ENCODE measurements at places on chromosomes 16 and 17.

DNA sequence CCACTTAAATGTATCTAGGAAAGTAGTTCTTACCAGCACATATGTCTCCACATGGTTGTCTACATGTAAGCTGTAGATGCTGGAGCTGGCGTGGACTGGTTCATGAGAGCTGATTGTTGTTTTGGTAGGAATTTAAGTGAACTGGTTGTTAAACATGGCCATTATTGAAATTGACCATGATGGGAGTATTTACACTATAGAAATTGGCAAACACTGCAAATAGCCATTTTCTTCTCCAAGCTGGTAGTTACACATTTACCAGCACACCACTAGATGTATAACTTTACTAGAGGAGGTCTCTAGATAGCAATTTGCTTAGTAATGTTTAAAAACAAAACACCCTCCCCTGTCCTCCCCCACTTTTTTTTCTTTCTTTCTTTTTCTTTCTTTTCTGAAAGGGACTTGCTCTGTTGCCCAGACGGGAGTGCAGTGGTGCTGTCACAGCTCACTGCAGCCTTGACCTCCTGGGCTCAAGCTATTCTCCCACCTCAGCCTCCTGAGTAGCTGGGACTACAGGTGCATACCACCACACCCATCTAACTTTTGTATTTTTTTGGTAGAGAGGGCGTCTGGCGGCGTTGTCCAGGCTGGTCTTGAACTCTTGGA, 24.2 kb downstream of the IGSF6 start:
- no peak for DNase-seq

GRCh38 chr16:61987474-61988012, 48.7 kb downstream of the CDH8 start:
- DNase-seq: no peak

DNA sequence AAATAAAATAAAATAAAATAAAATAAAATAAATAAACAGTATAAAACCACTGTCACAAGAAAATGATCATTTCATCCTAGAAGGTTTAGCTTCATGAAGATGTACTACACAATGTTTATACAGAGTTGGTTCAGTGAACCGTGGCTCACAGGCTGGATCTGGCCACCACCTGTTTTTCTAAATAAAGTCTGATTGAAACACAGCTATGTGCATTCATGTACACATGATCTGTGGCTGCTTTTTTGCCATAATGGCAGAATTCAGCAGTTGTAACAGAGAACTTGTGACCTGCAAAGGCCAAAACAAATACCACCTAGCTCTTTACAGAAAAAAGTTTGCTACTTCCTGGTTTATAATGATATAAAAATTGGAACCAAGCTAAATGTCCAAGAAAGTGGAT, 12.6 kb upstream of the RPRML start:
- DNase-seq: no peak

DNA sequence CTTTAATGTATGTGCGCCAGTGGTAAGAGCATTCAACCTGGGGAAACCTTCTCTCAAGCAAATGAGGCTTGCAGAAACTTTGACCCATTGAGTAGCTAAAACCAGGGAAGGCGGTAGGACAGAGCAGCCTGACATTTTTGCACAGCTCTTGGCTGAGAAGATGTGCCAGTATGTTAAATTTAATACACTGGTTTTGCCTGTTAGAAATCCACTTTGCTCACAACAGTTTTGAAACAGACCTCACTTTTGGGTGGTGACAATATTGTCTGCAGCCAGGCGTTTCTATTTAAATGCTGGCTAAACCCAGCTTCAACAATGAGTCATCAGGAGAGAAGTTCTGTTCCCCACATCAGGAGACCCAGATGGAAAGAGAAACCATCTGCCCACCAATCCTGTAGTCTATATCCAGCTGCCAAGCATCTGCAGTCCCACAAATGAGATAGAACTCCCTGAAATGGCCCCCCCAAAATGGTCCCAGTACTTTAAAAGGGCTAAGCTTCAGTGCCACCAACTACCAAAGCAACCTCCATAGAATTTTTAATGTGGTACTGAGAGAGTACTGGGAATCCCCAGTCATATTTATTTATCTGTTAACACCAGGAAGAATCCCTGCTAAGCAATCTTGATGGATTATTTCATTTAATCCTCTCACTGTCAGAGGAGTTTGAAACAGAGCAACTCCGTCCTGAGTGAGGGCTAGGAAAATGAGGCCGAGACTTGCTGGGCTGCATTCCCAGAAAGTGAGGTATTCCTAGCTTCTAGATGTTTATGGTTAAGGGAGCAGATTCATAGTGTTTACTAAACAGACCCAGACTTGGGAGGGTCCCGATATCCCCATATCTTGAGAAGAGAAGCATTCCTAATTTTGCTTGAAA, 29.0 kb upstream of the CLEC3A start:
- no peak for DNase-seq

- no peak for DNase-seq
Measured at GRCh38 chr16:31107465-31107867, 720 bp upstream of the BCKDK start.

DNA sequence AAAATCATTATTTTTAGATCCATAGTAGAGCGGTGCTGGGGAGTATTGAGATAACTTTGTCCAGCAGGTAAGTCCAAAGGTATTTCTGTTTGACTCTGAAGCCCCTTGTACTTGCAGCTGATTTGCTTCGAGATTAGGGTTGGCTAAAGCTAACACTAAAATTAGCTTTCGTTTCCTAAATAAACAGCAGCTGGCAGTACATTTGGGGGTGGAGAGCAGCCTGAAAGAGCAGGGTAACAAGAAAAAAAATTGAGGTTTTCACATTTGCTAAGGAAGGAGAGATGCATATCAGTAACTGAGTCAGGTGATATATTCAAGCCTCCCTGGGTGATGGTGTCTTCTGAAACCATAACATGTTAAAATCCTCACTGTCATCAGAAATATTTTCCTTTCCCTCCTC, 37.4 kb upstream of the TMC5 start:
- DNase-seq: no peak

GRCh38 chr17:17808706-17809432, 27.9 kb downstream of the SREBF1 start:
- DNase-seq: no peak

DNA sequence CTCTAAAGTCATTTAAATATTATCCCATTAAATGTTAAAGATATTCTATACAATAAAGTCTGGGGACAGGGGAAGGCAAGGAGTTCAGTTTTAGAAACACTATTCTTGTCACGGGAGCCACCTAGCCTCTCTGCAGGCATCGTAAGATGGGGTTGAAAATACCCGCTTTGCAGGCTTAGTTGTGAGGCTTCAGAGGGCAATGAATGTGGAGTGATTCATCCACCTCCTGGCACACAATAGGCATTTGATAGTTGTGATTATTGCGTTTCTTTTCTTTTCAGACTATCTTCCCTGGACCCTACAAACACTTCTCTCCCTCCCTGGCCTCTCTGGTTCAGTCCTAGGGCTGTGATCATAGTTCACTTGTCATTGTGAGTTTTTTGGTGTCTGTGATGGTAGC, 19.6 kb downstream of the GLP2R start:
- no peak for DNase-seq

DNA sequence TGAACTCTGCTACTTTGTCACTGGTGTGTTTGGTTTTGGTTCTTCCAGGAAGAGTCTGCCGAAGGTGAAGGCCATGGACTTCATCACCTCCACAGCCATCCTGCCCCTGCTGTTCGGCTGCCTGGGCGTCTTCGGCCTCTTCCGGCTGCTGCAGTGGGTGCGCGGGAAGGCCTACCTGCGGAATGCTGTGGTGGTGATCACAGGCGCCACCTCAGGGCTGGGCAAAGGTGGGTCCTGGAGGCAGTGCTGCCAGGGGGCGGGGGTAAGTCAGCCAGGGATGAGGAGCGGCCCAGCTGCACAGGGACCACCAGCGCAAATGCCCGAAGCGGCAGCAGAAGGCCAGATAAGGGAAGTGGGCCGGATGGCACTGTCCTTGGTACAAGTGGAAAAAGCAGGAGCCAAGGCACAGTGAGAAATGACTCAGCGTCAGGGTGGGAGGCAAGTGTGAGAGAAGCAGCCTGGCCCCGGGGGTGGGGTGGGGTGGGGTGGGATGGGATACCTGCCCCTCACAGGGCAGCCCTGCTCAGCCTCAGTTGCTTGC, 41.9 kb downstream of the TMEM11 start:
- no peak for DNase-seq

GRCh38 chr17:34252095-34252443, 3.0 kb upstream of the CCL2 start:
- DNase-seq: no peak

DNA sequence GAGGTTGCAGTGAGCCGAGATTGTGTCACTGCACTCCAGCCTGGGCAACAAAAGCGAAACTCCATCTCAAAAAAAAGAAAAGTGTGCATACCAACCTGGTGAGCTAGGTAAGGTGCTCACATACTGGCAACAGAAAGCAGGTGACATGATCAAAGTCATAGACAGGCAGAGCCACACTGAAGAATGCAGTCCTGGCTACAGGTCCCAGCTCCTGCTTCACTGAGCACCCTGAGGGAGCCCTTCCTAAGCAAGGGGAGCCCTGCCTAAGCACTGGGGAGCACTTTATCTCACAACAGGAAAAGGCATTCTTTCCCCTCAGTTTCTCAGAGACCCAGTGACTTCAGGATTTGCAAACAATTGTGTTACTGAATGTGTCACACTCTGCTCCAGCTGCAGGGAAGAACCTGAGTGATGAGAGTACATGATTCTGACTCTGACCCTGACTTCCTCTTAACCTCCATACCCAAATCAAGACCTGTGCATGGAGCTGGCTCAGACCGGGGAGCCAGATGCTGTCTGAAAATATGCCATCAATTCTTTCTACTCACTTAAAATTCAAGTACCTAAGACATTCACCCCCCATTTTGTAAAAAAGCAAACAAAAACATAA, 40.5 kb downstream of the ANKRD11 start:
- no peak for DNase-seq

DNA sequence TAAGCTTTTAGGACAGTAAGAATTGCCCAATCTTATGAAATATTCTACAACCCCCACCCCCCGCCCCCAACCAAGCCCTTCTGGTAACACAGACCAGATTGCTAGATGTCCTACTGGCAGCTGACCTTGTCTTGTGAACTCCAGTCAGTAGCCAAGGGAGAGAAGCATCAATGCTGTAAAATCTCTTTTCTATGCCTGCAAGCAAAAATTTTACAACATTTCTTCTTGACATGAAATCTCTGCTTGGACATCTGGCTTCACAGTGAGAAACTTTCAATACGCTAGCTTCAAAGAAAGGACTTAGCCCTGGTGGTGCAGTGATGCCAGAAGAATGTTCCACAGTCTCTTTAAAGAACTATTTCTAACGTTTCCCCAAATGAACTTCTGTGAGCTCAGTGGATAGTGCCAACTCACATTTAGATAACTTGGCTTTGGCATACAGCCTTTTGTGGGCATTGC, 169.3 kb upstream of the AXIN2 start:
- no peak for DNase-seq

GRCh38 chr16:86258713-86259112, 251.6 kb upstream of the FOXF1 start:
- no peak for DNase-seq

- DNase-seq: peak; percentile 43
Measured at GRCh38 chr16:84115919-84116719, 623 bp downstream of the MBTPS1 start.

DNA sequence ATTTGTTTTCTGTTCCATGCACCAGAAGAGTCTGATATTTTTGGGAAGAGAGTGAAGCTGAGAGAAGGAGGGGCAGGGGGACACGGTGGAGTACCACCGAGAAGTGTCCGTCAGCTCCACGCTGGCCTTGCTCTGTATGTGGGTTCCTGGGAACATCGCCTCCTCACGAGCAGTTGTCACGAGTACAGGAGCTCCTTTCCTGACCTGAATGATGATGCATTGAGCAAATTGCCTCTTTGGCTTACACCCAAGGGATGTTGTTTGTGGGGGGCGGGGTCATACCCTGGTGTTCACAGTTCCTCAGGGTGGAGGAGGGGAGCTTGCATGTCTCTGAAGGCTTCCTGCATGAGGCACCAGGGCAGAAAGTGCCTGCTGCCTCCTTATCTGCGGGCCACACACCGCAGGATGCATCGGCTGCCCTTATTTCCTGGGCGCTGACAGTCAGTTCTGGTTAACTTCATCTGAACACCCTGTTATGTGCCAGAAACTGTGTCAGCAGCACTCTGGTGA, 36.2 kb downstream of the RGS9 start:
- DNase-seq: peak; percentile 82

DNA sequence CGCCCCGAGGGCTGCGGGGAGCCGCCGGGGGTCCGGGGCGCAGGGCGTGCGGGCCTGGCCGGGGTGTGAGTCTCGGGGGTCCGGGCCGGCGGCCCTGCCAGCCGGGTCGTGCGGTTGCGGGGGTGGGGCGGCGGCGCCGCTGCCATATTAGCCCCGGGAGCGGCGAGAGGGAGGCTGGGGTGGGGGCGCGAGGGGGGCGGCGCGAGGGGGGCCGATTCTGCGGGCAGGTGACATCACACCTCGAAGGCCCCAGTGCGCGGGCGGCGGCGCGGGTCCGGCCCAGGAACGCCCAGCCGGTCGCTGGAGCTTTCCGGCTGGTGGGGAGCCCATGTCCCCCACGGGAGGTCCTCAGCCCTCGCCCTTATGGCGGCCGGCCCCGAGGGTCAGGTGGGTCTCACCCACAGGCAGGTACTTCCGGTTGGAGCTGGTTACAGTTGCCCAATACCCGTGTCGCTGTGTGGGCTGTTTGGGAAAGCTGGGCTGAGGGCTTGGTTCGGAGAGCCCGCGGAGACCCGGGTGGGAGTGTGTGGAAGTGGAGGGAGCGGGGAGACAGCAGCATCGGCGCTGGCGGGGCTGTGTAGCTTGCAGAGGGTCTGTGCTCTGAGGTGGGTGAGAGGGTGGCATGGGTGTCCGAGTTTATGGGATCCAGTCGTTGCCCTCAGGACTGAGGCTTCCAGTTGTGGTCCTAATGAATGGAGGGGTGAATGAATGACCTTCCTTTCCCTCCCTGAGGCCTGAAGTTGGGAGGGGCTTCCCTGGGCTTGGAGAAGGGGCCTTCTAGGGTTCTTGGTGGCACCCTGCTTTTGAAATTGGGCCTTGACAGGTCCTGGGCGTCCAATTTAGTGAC, 804 bp downstream of the ATP6V0C start:
- DNase-seq: peak; percentile 40

DNA sequence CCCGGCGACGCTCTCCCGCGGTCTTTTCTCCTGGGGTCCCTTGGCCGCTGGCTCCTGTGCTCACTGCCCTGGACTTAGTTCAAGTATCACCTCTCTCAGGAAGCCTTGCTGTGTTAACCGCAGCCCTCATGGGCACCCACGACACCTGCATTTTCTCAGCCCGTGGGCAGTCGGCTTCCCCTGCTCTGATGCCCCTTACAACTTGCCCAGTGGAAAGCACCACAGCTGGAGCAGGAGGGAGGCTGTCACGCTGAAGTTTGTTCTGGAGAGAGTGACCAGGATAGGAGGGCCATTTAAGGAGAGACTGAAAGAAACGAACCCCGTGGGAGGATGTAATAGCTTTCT, 395 bp downstream of the STXBP4 start:
- no peak for DNase-seq

- DNase-seq: no peak
Measured at GRCh38 chr17:56918916-56919315, 5.1 kb upstream of the TRIM25 start.

GRCh38 chr16:14292051-14292825, 221.1 kb downstream of the MRTFB start:
- no peak for DNase-seq

GRCh38 chr17:76645481-76645880, 1.9 kb upstream of the ST6GALNAC1 start:
- DNase-seq: no peak

All from effector memory CD8-positive, alpha-beta T cell (primary cell).